ENCODE measurements at places on chromosomes 1 and 21. TPM values are rescaled to one million over a fixed set of nuclear protein-coding genes. Genes with fewer than 3 reads are reported as not detected.

Gene RGL1
- 51.6 TPM for total RNA-seq

Gene CLDN19
- 0.94 TPM for total RNA-seq

Gene CNR2
- total RNA-seq: 0.06 TPM

Gene AMPD1
- 0.52 TPM for total RNA-seq

Gene SDE2
- total RNA-seq: 15.7 TPM

Gene DHRS3
- 325 TPM for total RNA-seq

Gene WNT2B
- total RNA-seq: 5.8 TPM

GRCh38 chr21:42360317-42360716 is 6.0 kb downstream of the TFF1 start:
- no peaks in the 10 kb centered on the region for H3K27me3 ChIP-seq
- H3K27ac ChIP-seq: no peak overlapping the region
- no peaks in the 10 kb centered on the region for H3K4me1 ChIP-seq
- H3K4me3 ChIP-seq: no peak overlapping the region
- no peak for DNase-seq

DNA sequence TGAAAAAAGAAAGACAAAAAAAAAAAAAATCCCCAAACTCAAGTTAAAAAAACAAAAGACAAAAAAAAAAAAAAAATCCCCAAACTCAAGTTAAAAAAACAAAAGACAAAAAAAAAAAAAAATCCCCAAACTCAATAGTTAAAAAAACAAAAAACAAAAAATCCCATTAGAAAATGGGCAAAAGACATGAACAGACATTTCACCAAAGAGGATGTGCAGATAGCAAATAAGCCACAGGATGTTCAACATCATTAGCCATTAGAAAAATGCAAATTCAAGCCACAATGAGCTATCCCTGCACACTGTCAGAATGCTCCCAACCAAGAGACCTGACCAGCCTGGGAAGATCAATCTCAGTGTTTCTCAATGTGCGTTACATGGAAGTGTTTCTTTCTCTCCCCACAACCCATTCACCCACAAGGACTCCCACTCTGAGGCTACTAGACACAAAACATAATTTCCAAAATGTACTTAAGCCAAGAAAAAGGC is 33.9 kb downstream of the MRAP start:
- H3K27me3 ChIP-seq: no peaks in the 10 kb centered on the region
- peaks cover 4% of the 10 kb centered on the region for H3K36me3 ChIP-seq
- peaks cover 4% of the 10 kb centered on the region for H3K4me1 ChIP-seq
- H3K27ac ChIP-seq: no peak overlapping the region
- DNase-seq: no peak

DNA sequence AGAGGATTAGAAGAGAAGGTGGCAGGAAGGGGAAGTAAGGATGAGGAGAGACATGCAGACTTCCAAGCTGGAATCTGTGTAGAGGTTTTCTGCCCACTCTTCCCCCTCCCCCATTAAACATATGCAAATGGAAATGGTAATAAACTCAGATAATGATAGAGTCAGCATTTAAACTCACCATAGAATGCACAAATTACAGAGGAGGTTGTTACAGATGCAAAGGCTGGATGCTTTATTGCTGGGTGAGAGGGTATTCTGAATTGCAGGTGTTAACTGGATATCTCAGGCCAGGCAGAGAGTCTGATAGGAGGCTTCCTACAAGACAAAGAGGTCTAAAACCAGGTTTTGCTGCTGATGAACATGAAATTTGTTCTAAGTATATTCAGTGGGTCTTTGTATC is 372.5 kb downstream of the SEC16B start:
- no peak for DNase-seq
- no peaks in the 10 kb centered on the region for H3K4me1 ChIP-seq
- no peak overlapping the region for H3K27ac ChIP-seq
- no peak overlapping the region for H3K4me3 ChIP-seq
- no peaks in the 10 kb centered on the region for H3K36me3 ChIP-seq

GRCh38 chr1:185961664-185962063 is 227.5 kb downstream of the HMCN1 start:
- H3K27ac ChIP-seq: no peak overlapping the region
- no peaks in the 10 kb centered on the region for H3K36me3 ChIP-seq
- DNase-seq: no peak

GRCh38 chr1:178847396-178847849 is 23.5 kb downstream of the ANGPTL1 start:
- no peak overlapping the region for H3K27ac ChIP-seq
- no peak for DNase-seq

- H3K27ac ChIP-seq: no peak overlapping the region
- no peaks in the 10 kb centered on the region for H3K4me1 ChIP-seq
- H3K27me3 ChIP-seq: no peaks in the 10 kb centered on the region
- H3K4me3 ChIP-seq: no peak overlapping the region
These were observed 53.2 kb downstream of the STX6 start for GRCh38 chr1:180969434-180969833.

- DNase-seq: no peak
- no peaks in the 10 kb centered on the region for H3K27me3 ChIP-seq
These were observed 140.6 kb upstream of the GRIK3 start for GRCh38 chr1:37174876-37175275.

DNA sequence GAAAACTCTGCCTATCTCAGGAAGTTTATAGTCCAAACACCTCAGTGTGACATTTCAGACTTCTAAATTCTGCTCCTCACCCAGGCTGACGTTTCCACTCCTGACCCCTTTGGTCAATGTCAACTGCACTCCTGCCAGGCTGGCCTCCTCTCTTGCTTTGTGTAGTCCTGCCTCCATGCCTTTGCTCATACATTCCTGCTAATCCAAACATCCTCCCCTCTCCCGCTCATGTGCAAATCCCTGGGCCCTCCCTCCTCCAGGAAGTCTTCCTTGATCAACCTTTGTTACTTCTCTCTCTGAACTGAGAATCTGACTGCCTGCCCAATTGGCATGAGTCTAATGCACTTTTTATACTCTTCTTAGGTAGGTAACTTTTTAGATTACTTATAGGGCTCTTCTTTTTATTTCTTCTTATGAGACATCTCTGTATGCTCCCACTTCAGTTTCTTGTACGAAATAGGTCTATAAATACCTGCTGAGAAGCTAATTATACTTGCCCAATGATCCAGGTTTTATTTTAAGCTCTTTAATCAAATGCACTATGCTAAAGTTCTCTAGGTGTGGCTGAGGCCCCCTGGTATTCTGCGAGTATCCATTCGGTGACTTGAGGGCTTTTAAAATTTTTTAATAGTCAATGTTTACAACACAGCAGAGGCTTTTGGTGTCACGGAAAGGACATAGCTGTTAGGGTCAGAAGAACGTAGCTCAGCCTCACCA is 128.1 kb downstream of the PLXNA2 start:
- H3K4me1 ChIP-seq: no peaks in the 10 kb centered on the region
- H3K36me3 ChIP-seq: no peaks in the 10 kb centered on the region
- no peak for DNase-seq
- no peaks in the 10 kb centered on the region for H3K27me3 ChIP-seq
- H3K27ac ChIP-seq: no peak overlapping the region

DNA sequence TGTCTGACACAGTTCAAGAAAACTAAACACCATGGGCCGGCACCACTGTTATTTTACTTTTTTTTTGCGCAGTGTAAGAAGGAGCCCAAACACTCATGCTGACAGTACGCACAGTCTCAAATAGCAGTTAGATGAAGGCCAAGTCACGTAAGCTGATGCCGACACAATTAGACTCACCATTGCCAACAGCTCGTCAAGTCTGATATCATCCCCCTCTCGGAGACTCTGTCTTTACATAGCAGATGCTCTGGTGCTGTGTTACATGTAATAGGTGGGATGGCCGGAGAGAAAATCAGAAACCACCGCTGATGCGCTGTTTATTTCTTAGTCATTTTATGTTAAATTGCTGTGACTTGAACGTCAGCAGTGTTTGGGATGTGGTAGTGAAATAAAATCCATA is 49.3 kb downstream of the TGFB2 start:
- peaks cover 3% of the 10 kb centered on the region for H3K4me1 ChIP-seq
- H3K27ac ChIP-seq: peak overlapping the region; percentile 25
- H3K36me3 ChIP-seq: no peaks in the 10 kb centered on the region
- DNase-seq: no peak

- H3K27ac ChIP-seq: no peak overlapping the region
- no peak overlapping the region for H3K4me3 ChIP-seq
- H3K27me3 ChIP-seq: peaks cover 2% of the 10 kb centered on the region
- no peaks in the 10 kb centered on the region for H3K36me3 ChIP-seq
- H3K4me1 ChIP-seq: no peaks in the 10 kb centered on the region
These were observed 32.5 kb downstream of the RHOU start for GRCh38 chr1:228767636-228768354.

DNA sequence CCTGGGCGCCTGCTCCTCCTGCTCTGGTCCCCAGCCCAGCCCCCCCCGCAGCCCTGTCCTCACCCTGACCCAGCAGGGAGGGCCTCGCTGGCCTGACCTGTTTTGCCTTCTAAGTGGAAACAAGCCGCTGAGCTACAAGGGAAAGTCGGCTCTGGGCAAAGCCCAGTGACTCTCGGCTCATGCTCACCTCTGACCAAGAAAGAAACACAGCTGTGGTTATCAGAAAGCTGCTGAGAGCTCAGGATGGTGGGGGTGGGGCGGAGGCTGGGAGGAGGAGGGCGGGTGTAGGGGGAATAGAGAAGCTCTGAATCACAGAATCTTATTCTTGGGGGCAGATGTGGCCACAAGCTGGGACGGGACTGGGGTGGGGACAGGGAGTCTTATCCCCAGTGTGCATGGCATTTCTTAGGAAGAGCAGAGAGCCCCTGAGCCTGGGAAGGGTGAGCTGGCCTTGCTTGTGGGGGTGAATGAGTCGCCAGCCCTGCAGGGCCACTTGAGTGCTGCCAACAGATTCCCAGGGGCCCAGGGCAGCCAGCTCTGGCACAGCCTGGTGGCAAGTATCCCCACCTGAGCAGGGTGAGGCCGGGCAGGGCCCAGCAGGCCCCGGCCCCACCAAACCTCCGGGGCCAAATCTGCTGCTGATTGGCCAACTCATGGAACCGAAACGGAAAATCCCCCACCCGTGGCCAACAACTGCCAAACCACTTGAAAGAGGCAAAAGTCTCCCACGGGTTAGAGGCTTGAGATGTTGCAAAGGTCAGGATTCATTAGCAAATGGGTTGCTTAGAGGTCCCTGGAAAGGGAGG is 120.6 kb downstream of the SPSB1 start:
- no peak overlapping the region for H3K4me3 ChIP-seq
- no peaks in the 10 kb centered on the region for H3K27me3 ChIP-seq
- DNase-seq: peak; percentile 88
- peaks cover 5% of the 10 kb centered on the region for H3K4me1 ChIP-seq

DNA sequence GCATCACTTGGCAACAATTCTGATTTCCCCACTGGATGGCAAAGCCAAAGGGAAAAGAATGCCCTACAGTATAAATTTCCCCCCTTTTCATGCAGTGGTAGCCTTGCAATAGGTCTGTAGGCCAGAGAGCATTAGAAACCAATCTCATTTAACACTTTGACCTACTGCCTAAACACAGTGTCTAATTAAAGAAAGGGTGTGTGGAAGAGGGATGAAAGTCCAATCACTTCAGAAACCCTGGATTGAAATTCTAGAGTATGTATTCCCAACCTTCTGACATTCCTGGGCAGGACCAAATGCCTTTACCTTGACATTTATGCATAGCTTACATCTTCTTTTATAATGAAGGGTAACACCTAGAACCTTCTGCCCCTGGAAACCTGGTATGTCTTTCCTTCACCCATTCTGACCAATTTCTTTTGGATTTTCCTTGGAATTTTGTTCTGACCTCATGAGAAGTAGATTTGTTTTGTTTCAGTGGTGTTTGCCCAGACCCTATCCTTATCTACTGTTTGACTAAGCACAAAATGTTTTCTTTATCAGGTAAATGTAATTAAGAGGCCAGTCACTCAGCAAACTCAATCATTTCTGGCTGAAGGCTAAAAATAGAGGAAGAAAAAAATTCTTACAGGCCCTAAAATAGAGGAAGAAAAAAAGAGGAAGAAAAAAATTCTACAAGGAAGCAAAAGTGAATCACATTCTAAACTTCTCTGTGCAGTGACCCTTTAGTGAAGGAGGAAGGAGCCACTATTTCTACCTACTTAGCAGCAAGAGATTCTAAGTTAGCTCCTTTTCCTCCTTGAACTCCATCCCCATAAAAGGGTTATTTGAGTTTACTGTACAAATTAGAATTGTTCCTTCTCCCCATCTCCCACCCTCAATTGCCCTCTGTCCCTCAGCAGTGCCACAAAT is 129.5 kb upstream of the DSCAM start:
- no peaks in the 10 kb centered on the region for H3K4me1 ChIP-seq
- DNase-seq: no peak
- no peak overlapping the region for H3K27ac ChIP-seq
- H3K27me3 ChIP-seq: no peaks in the 10 kb centered on the region

GRCh38 chr1:106831511-106831910 is 225.0 kb upstream of the PRMT6 start:
- H3K27me3 ChIP-seq: no peaks in the 10 kb centered on the region
- H3K4me1 ChIP-seq: no peaks in the 10 kb centered on the region
- H3K4me3 ChIP-seq: no peak overlapping the region
- no peak for DNase-seq
- no peak overlapping the region for H3K27ac ChIP-seq

DNA sequence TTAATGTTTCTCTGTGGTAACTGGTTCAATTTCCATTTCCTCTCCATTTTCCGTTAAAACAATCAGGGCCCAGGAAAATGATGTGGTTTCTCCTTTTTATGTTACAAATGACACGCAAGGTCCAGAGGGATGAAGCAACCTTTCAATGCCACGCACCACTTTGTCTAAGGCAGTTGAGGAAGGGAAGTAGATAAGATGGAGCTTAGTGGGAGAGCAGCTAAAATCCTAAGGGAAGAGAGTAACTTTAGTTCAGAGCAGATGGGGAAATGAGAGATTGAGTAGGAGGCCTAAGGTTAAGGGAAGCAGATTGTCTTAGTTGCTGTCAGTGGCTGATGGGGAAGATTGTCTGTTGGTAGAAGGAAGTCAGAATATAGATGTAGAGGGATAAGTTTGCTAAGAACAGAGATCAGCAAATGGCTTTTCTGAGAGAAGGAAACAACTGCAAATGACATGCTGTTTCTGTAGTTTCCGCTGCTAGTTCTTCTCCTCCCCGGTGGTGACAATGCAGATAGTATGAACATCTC is 660 bp downstream of the CD1C start:
- DNase-seq: no peak
- no peaks in the 10 kb centered on the region for H3K36me3 ChIP-seq
- H3K4me3 ChIP-seq: no peak overlapping the region
- H3K4me1 ChIP-seq: no peaks in the 10 kb centered on the region

GRCh38 chr1:113042285-113043143 is 30.5 kb upstream of the LRIG2 start:
- DNase-seq: peak; percentile 83
- no peak overlapping the region for H3K27ac ChIP-seq
- no peaks in the 10 kb centered on the region for H3K4me1 ChIP-seq
- no peak overlapping the region for H3K4me3 ChIP-seq

GRCh38 chr1:30450148-30450817 is 273.1 kb downstream of the MATN1 start:
- H3K27me3 ChIP-seq: no peaks in the 10 kb centered on the region
- no peaks in the 10 kb centered on the region for H3K4me1 ChIP-seq
- no peak overlapping the region for H3K4me3 ChIP-seq
- no peaks in the 10 kb centered on the region for H3K36me3 ChIP-seq

DNA sequence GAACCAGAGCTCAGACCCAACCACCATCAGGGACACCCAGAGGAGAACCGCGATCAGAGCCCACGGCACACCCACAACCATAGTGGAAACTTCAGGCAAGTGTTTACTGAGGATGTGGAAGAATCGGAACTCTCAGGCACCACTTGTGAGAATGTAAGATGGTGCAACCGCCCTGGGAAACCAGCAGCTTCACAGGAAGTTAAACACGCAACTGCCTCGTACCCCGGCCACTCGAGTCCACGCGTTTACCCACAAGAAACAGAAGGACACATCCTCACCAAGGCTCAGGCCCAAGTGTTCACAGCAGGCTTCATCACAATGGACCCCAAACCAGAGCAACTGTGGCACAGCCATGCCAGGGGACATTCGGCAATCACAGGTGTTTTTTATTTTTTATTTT is 51.4 kb upstream of the COL6A2 start:
- H3K4me3 ChIP-seq: no peak overlapping the region
- H3K4me1 ChIP-seq: no peaks in the 10 kb centered on the region
- no peak for DNase-seq
- H3K27me3 ChIP-seq: no peaks in the 10 kb centered on the region
- no peak overlapping the region for H3K27ac ChIP-seq

All from aorta (tissue), 5 donors.